ENCODE measurements at places on chromosomes 2 and 18.

GRCh38 chr2:106032676-106033075 lies 161.4 kb downstream of the UXS1 start:
- no peak for DNase-seq

DNA sequence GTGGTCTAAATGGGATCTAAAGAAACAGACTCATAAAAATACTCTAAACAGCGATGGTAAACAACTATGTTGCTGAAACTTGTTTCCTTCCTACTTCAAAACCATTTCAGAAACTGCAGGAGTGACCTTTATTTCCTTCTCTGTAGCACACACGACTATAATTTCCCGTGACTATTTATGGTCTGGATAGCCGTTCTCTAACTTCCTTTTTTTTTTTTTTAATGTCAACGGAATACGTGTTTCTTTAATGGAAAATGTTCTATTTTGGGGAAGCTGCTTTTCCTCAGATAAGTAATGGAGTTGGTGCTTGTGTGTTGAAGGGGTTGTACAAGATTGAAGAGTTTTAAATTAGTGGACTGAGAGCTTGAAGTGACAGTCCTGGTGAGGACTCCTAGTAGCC lies 224.1 kb downstream of the PHLPP1 start:
- DNase-seq, result no peak

DNA sequence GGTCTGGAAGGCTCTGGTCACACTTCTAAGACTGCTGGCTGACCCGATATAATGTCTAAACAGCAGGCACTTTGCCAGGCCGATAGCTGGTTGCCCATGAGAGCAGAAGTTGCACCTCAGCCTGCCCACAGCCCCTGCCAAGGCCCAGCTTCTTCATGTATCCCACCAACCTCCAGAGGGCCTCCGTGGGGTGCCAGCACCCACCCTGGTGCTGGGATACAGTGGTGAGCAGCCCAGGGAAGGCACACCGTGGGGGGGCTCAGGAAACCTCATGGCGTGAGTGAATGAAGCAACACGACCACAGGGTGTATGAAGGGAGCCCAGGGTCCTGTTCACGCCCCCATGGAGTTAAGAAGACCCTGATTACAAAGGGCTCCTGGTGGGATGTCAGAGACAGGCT lies 16.2 kb upstream of the GLI2 start:
- DNase-seq, result no peak

DNA sequence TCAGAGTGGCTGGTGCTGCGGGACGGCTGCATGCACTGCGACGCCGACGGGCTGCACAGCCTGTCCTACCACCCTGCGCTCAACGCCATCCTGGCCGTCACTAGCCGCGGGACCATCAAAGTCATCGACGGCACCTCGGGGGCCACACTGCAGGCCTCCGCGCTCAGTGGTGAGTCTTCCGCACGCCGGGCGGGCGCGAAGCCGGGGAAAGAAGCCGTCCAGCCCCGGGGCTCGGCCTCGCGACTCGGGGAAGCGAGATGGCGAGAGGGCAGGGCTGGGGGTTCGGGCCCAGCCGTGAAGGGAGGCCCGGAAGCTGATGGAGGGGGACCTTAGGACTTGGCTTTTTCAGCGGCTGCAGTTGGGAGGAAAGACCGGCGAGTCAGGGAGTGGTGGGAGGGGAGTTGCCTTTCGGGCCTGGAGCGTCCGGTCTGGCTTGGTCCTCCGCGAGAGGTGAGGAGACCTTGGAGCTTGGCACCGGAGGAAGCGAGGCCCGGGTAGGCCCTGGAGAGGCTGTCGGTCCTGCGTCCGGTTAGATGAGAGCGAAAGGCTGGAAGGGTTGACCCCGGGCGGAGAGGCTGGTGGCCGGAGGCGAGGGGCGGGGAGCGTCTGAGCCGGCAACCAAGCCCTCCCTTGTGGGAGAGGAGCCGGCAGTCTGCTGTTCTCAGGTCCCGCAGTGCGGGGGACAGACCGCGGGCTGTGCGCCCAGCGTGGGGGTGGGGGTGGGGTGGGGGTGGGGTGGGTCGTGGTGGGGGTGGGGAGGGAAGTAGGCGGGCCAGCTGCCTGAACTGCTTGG lies 691 bp downstream of the BIRC6 start:
- peak; percentile 1 for DNase-seq

- DNase-seq, result peak; percentile 25
Observed at GRCh38 chr2:54522624-54523281, 66.6 kb downstream of the SPTBN1 start.
